ENCODE measurements at places on chromosomes 3 and 15. TPM values are rescaled to one million over a fixed set of nuclear protein-coding genes. Genes with fewer than 3 reads are reported as not detected.

- peak within 1 kb of the TSS; percentile 22 for H3K4me3 ChIP-seq
- H3K27me3 ChIP-seq, result no peaks in the 10 kb centered on the region
- H3K4me1 ChIP-seq, result peaks cover 30% of the 10 kb centered on the region
These were observed at the start of gene TNFSF10 for GRCh38 chr3:172522871-172523818. TNFSF10 (minus strand) TSS chr3:172523430; CDS start chr3:172523384, 46 bp downstream.

- no peaks in the 10 kb centered on the region for H3K36me3 ChIP-seq
- no peak overlapping the region for H3K4me3 ChIP-seq
- no peak overlapping the region for H3K27ac ChIP-seq
- DNase-seq, result no peak
These were observed 36.5 kb upstream of the UACA start for GRCh38 chr15:70799667-70800450.

DNA sequence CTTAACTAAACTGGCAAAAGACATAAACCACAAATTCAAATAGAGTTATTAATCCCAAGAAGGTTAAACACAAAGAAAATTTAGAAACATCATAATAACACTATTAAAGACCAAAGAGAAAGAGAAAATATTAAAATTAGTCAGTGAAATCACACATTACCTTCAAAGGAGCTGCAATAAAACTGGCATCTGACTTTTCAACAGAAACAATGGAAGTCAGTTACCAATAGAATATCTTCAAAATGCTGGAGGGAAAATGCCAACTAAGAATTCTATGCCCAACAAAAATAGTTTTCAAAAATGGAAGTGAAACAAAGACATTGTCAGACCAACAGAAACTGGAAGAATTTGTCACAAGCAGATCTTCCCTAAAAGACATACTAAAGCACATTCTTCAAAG is 68.7 kb upstream of the RNF7 start:
- H3K27ac ChIP-seq, result no peak overlapping the region
- H3K27me3 ChIP-seq, result no peaks in the 10 kb centered on the region
- no peaks in the 10 kb centered on the region for H3K4me1 ChIP-seq
- no peak for DNase-seq
- no peak overlapping the region for H3K4me3 ChIP-seq

GRCh38 chr3:177185035-177185574 is 12.2 kb downstream of the TBL1XR1 start:
- peaks cover 16% of the 10 kb centered on the region for H3K4me1 ChIP-seq
- H3K4me3 ChIP-seq, result no peak overlapping the region
- DNase-seq, result no peak
- no peaks in the 10 kb centered on the region for H3K27me3 ChIP-seq

GRCh38 chr3:79822076-79822475 is 54.3 kb upstream of the ROBO1 start:
- no peak overlapping the region for H3K27ac ChIP-seq
- H3K4me3 ChIP-seq, result no peak overlapping the region
- no peaks in the 10 kb centered on the region for H3K27me3 ChIP-seq

- H3K27ac ChIP-seq, result no peak overlapping the region
- no peaks in the 10 kb centered on the region for H3K36me3 ChIP-seq
- H3K4me3 ChIP-seq, result no peak overlapping the region
- no peak for DNase-seq
These were observed 231.9 kb upstream of the TBC1D5 start for GRCh38 chr3:17974206-17974841.

DNA sequence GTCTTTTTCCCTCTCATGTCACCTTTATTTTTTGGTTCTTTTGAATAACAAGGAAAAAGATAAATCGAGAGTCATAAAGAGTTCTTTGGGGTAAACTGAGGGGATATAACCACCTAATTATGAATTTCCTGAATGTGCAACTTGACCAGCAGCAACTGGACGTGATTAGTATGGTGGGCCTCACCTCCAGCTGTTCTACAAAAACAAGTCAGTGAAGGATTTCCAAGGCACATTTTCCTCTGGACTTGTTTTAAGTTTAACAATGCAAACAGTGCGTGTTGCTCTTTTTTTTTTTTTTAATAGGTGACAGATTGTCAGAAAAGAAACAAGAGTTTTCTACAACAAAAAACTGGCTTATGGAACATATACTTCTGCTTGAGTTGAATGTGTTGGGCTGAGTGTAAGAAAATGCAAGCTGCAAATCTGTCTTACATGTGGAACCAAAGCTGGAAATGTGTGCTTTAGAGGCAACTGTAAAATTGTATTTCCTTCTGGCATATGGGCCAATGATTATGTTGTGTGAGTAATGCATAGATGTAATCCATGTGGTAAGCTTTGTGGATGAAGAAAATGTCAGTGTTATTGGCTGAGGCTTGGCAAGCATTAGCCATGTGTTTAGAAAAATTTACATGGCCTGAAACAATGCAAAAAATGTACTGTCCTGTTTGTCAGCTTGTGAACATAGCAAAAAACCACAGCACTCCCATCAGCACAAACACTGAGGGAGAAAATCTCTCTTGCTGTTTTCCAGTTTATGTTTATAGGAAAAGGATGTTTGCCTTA is 44.5 kb upstream of the FNDC3B start:
- H3K4me1 ChIP-seq, result no peaks in the 10 kb centered on the region
- H3K27me3 ChIP-seq, result no peaks in the 10 kb centered on the region
- H3K4me3 ChIP-seq, result no peak overlapping the region
- no peak for DNase-seq
- no peaks in the 10 kb centered on the region for H3K36me3 ChIP-seq

DNA sequence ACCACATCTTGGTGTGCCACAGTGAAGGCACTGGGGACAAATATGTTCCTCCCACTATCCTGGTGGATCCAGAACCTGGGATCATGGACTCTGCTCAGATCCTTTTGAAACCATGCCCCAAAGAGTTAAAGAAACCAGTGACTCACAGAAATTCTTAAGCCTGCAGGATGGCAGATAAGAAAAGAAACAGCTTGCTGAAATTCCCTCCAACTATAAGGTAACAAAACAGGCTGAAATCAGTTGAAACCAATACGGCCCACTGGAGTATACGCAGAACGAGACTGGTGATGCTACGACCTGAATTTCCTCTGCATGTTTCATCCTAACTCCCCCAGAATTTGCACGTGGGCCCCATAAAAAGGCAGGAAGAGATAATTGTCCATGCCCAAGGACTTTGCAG is 209.6 kb downstream of the TJP1 start:
- DNase-seq, result no peak
- H3K27me3 ChIP-seq, result no peaks in the 10 kb centered on the region
- no peak overlapping the region for H3K27ac ChIP-seq
- no peaks in the 10 kb centered on the region for H3K36me3 ChIP-seq

GRCh38 chr15:92958105-92958504 is 58.0 kb downstream of the CHD2 start:
- DNase-seq, result no peak
- peaks cover 49% of the 10 kb centered on the region for H3K36me3 ChIP-seq
- H3K27me3 ChIP-seq, result no peaks in the 10 kb centered on the region

DNA sequence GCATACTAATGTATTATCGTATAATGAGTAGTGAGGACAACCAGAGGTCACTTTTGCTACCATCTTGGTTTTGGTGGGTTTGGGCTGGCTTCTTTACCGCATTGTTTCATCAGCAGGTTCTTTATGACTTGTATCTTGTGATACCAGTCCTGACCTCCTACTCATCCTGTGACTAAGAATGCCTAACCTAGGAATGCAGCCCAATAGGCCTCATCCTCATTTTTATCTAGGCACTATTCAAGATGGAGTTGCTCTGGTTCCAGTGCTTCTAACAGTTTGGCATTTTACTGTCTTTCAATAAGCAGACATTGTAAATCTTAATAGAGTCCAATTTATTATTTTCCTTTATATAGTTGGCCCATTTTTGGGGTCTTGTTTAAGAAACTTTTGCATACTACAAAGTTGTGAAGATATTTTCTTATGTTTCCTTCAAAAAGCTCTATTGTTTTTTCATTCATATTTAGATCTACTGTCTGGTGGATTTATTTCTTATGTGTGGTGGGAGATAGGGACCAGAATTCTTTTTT is 60.8 kb upstream of the RNU6-1 start:
- H3K27ac ChIP-seq, result peak overlapping the region; percentile 58
- peaks cover 5% of the 10 kb centered on the region for H3K4me1 ChIP-seq
- DNase-seq, result no peak
- no peaks in the 10 kb centered on the region for H3K27me3 ChIP-seq

Gene EPHB3
- total RNA-seq, result 10.1 TPM

GRCh38 chr3:55885721-55886120 is 398.6 kb upstream of the WNT5A start:
- no peaks in the 10 kb centered on the region for H3K27me3 ChIP-seq
- H3K36me3 ChIP-seq, result no peaks in the 10 kb centered on the region
- peaks cover 6% of the 10 kb centered on the region for H3K4me1 ChIP-seq
- H3K4me3 ChIP-seq, result no peak overlapping the region

Gene SPATA12
- not detected for total RNA-seq

DNA sequence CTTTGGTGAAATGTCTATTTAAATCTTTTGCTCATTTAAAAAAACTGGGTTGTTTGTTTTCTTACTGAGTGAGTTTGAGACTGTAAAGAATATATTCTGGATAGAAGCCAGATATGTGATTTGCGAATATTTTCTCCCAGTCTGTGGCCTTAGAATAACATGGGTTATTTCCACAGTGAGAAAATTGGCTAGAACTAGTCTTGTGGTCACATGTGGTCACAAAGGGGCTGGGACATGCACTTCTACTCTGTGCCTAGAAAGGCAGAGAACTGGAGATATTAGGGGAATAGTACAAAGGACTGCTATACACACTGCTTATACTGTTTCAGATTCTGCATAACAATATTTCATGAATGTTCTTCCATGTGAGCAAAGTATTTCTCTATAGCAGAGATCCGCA is 79.9 kb upstream of the RGMA start:
- no peaks in the 10 kb centered on the region for H3K27me3 ChIP-seq
- no peaks in the 10 kb centered on the region for H3K4me1 ChIP-seq
- no peak overlapping the region for H3K4me3 ChIP-seq
- H3K36me3 ChIP-seq, result no peaks in the 10 kb centered on the region
- no peak for DNase-seq

DNA sequence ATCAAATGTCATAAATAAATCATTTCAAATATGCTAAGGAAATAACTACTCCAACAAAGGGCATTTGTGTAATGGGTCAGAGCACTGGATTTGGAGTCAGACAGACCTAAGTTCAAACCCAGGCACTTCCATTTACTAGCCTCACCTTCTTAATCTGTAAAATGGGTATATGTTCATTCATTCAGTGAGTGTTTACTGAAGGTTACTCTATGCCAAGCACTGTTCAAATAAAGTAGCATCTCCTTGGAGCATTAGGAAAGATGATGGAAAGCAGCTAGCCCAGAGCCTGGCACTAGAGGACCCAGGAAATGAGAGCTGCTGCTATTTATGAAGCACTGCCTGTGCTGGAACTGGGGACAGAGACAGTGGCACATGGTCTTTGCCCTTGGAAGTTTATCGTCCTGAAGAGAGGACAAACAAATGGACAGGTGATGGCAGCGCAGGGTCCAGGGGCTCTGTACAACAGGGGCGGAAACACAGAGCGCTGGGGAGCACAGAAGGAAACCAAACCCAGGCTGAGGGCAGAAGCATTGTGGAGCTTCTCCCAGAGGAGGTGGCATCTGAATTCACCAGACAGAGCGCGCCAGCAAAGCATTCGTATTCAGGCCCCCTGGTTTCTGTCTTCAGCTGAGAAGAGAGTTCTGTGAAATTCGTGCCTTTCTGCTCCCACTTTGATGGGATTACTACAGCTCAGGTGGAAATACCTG is 19.0 kb downstream of the TM4SF4 start:
- no peak overlapping the region for H3K4me3 ChIP-seq
- no peaks in the 10 kb centered on the region for H3K4me1 ChIP-seq
- DNase-seq, result no peak
- no peaks in the 10 kb centered on the region for H3K36me3 ChIP-seq
- H3K27me3 ChIP-seq, result no peaks in the 10 kb centered on the region
- no peak overlapping the region for H3K27ac ChIP-seq

- no peak overlapping the region for H3K4me3 ChIP-seq
- peaks cover 11% of the 10 kb centered on the region for H3K4me1 ChIP-seq
These were observed 11.5 kb upstream of the LMCD1 start for GRCh38 chr3:8490079-8490552.

DNA sequence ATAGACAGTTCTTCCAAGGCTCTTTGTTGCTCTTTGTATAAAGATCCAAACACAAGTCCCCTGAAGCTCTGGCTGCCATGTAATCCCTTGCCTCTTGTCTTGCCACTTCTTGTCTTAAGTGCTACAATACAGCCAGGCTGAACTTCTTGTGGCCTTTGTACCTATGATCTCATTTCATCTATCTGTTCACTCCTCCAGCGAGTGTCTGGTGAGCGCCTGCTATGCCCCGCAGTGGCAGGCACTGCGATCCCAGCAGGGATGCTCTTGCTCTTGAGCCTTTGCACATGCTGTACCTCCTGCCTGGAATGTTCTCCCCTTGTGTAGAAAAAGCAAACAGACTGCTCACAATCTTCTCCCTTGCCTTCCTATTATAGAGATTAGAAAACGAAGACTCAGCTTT is 81.9 kb upstream of the ADPGK start:
- H3K27me3 ChIP-seq, result no peaks in the 10 kb centered on the region
- no peak overlapping the region for H3K27ac ChIP-seq
- H3K4me1 ChIP-seq, result no peaks in the 10 kb centered on the region
- H3K4me3 ChIP-seq, result no peak overlapping the region

DNA sequence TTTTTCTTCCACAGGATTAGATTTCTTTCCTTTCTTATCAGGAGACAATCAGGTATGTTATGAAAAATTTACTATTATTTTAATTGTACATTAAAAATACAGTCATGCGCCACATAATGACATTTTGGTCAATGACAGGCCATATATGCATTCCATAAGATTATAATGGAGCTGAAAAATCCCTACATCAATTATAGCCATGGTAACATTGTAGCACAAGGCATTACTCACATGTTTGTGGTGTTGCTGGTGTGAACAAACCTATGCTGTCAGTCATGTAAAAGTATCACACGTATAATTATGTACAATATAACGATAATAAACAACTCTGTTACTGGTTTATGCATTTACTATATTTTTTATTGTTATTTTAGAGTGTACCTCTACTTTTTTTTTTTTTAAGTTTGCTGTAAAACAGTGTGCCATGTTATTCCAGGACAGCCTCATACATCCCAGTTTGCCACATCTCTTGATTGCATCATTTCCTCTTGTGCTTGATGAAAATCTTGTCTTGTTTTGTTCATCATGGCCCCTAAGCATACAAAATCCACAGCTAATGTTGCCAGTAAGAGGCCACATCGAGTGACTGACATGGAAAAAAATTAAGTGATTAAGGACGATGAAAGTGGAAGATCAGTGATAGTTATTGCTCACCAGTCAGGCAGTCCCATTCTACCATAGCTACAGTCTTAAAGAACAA is 21.4 kb downstream of the CALML4 start:
- H3K36me3 ChIP-seq, result peaks cover 14% of the 10 kb centered on the region
- no peak for DNase-seq
- H3K27ac ChIP-seq, result no peak overlapping the region
- no peak overlapping the region for H3K4me3 ChIP-seq
- H3K27me3 ChIP-seq, result no peaks in the 10 kb centered on the region

Gene CHRFAM7A
- 3.1 TPM for total RNA-seq

DNA sequence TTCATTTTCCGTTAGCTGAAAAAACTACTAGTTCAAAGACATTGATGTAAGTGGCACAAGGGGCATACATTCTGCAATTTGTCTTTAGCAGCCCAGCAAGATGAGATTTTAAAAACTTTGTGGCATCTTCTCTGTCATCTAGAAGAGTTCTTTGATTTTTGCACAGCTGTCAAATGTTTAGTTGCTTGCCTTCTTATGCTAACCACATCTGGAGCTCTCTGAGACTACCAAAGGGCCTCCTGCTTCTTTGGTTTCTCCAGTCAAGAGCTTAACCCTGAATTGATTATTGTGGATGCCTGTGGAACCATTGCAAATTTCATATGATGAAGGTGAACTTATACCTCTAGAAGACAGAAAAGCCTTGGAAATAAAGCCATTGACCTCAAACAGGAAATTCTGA is 468.7 kb upstream of the RGMA start:
- no peaks in the 10 kb centered on the region for H3K27me3 ChIP-seq
- H3K27ac ChIP-seq, result no peak overlapping the region
- no peaks in the 10 kb centered on the region for H3K4me1 ChIP-seq
- no peaks in the 10 kb centered on the region for H3K36me3 ChIP-seq

Data from body of pancreas (tissue), 4 donors.